ENCODE measurements at places on chromosomes 13 and 19.
A peak's percentile ranks its signal among the peaks of the same experiment; 100 is the strongest.

DNA sequence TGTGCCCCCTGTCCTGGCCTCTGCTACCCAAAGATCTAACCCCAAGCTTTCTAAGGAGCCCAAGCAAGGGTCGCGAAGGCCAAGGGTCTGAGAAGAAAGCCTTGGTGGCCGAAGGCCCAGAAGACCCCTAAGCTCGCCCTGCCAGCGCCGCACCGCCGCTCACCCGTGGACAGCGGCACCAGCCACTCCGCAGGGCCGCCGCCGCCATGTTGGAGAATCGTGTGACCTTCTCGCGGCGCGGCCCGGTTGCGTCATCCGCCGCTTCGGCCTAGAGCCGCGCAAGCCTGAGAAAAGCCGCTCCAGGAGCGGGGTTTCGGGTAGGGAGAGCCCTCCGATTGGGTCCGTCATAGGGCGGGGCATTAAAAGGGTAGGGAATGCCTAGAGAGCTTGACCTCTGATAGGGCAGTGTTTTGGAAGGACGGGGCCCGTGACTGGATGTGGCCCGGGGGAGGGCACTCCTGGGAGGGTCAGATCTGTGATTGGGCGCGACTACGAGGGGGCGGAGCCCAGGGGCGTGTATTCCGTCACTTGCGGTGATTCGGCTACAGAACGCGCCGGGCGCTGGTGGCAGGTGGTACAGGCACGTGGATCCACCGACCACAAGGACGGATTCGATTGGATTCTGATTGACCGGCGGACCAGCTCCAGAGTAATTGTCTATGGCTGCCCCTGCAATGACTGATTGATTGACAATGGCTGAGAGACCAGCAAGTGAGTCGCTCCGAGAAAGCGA is at the start of gene TIMM44:
TSS of gene TIMM44 (minus strand) at position 223 of the 733 bp plus-strand sequence. CDS start at position 208, 15 bp downstream.
- peak; percentile 99 for DNase-seq

DNA sequence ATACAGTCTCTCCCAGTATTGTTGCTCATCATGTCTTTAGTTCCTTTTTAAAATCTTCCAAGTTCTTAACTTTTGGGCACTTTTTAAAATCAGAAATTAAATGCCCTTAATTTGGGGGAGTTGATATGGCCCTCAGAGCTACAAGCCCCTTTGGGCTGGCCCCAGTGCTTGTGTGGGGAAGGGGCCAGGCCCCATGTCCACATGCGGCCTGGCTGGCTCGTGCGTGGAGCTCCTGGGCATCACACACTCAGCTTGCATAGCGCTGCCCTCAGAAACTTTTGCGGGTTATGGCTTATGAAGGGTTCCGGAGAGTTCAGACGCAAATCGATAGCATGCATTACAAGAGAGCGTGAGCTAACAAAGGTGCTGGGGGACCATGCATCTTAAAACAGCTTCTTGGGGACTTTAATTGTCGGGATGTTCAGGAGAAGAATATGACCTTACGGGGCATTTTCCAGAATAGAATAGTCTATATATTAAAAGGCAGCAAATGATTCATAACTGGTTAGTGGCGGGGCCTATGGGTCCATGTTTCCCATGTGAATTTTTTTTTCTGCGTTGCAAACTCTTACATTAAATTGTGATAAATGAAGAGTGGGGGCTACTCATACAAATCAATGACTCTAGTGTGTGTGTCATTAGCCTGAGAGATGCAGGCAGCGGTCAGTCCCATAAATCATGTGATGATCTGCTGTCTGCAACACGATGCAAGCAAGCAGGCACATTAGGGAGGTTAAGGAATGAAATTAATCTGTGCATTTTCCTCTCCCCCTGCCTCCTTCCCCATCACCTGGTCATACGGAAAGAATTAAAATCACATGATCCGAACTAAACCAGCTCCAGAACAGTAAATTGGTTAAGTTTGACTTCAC is 185.8 kb upstream of the TSHZ3 start:
- DNase-seq = no peak

DNA sequence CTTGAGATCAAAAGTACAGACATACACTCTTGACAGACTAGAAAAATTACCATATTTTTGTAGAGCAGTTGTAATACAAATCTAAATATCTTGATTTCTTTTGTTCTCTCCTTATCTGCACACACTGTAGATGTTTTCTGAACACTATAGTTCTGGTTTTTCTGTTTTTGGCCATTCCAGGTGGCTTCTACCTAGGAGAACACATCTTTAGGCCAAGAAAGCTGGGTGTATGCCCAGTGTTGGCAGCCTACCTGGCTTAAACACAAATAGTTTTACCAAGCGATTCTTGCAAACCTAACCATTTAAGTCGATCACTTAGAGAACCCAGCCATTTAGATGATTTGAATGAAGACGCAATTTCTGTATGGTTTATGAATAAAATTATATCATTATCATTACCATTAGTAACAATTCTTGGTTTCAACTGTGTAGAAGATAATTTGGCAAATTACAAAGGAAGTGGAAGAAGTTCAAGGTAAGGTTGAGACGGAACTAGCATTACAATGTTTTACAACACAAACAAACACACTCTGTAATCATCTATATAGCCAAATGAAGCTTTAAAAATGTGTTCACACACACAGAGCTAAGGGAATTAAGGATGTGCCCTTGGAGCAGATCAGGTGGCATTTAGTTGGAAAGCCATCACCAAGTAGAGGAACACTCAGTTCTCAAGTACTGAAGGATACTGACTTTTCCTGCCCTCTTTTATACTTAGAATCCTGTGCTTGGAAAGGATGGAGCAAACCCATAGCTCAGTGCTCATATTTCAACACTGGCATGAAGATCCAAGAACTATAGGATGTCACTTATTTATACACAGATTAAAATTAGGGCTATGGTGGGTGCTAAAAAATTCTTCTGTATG is 36.2 kb downstream of the ERCC5 start:
- no peak for DNase-seq

GRCh38 chr13:67914535-67914934 is 684.4 kb upstream of the PCDH9 start:
- DNase-seq = no peak
